Activated CD4-positive, CD25-positive, alpha-beta regulatory T cell treated with anti-CD3 and anti-CD28 coated beads, Interleukin-2, amount 50 U/mL, for 16 hours (primary cell): ENCODE measurements at places on chromosomes 13 and 19.

- no peak for DNase-seq
Measured at GRCh38 chr13:23644126-23644419, 73.9 kb downstream of the TNFRSF19 start.

DNA sequence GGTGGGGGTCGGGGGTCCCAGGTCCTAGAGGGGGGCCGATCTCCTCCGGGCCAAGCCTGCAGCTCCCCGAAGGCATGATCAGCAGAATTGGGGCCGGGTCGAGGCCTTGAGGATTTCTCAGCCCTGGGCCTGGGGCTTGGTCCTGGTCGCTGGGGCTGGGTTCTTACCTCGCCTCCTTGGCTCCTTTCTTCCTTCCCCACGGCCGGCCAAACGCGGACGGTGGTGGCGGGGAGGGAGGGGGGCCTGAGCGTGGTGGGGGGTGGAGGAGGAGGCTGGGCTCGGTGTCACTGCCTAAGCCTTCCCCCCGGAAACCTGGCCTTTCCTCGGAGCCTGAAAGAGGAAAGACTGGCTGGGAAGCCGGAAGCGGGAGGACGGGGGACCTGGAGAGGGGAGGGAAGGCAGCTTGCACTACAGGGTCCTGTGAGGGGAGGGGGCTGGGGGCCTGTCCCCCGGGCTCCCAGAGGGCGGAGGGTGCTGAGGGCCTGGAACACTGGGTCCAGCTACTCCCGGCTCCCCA is at the start of gene ZNF579:
Gene ZNF579 (minus strand): TSS at position 221 of the 517 bp plus-strand sequence. CDS start 1,209 bp downstream, outside the sequence.
- peak; percentile 48 for DNase-seq

DNA sequence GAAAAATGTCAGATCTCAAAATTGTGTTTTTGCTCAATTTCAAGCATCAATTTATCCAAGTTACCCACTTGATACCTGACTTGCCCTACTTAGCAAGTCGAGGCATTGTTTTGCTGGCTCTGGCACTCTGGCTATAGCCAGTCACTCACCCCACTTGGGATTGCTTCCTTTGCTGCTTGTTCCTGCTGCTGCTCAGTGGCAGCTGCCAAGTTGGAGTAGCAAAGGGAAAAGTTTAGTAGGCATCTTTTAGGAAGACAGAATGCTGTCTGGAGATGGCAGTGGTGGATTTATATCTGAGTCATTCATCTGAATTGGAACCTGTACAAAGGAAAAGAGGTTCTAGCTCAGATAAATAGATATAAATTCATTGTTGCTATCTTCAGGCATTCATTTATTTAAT is 41.2 kb downstream of the PCCA start:
- DNase-seq, result no peak

DNA sequence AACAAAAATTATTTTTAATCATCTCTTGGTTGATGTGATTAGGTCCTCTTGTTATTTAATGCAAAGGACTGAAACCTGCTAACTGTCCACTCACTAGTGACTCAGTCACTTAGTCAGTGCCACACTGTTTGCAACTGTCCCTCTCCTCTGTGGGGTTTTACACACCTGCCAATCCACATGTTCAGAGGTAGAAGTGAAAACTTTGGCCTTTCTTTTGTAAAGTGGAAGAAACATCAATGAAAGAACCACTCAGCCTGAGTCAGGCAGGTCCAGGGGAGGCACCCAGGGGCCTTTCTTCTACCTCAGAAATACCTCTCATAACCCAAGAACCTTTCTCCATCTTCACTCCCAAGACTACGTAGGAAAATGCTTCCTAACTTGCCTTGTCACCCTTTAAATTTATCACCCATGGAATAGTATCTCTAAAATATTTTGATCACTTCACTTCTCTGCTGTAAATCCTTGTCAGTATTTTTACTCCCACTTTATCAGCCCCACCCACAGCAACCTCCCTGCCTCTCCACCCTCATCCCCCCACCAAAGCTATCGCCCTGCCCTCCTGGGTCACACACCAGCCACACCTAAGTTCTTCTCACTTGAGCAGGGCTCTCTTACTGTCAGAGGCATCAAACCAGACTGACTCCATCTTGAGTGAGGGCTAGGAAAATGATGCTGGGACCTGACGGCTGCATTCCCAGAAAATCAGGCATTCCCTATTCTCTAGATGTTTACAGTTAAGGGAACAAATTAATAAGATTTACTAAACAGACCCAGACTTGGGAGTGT is 29.6 kb upstream of the EEF1AKMT1 start:
- DNase-seq, result no peak

DNA sequence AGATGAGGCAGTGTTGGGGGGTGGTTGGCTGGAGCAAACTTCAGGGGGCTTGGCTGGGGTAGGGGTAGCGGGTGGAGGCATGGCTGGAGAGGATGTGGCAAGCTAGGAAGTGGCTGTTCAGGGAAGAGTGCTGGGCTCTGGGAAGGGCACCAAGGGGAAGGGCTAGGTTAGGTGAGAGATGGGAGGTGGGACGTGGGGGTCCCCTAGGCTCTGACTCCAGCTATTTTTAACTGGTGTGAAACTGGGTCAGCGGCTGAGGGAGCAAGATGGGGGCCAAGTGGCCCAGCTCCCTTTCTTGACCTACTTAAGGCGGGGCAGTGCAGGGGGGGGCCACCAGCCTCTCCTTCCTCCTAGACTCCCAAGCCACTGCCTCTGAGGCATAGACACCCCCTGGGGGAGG is 7.3 kb downstream of the KCNC3 start:
- DNase-seq, result no peak

- DNase-seq, result no peak
Measured at GRCh38 chr13:102680133-102680717, 14.6 kb downstream of the METTL21C start.

- no peak for DNase-seq
Measured at GRCh38 chr19:54160854-54161253, 1.3 kb upstream of the LENG1 start.

GRCh38 chr19:4518345-4519171 is at the start of gene PLIN4:
Gene PLIN4 (minus strand): TSS chr19:4518486. CDS start chr19:4518272, 214 bp downstream.
- no peak for DNase-seq

DNA sequence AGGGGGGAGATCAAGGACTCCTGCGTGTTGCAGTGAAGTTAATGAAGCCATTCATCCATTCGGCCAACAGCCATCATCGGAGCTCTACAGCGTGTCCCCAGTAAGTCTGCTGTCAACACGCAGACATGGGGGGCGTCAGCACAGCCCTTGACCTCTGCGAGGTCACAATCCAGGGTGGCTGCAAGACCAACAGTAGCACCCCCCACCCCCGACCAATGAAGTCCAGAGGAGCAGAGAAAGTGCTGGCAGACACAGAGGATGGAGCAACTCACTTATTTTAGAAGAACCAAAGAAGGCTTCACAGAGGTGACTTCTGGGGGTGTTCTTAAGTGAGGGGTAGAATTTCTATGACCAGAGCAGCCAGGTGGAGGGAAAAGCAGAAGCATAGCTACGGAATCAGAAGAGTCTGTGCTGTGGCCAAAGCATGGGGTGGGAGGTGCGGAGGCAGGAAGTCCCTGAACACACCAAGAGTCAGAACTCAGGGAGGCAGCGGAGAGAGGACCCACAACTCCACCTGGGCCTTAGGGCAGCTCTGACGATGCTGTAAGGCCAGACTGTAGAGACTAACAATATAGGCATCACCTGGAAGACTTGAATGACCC is 185.4 kb downstream of the FOXO1 start:
- no peak for DNase-seq

GRCh38 chr13:100115693-100116254 is 26.9 kb downstream of the PCCA start:
- no peak for DNase-seq

DNA sequence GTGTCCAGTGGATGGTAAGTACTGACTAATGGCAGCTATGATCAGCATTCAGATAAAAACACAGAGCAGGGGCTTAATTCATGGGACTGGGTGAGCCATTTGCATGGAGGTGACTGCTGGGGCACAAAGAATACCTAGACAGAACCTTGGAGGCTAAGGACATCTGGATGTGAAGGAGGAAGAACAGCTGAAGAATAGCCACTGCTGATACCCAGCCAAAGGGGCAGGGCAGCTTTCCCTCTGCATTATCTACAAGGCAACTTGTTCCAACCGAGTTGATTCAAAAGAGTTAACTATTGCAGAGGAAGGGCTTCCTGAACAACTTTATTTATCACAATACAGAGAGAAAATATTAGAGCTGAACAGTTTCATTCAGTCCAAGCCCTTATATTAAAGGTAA is 13.1 kb upstream of the THSD1 start:
- no peak for DNase-seq

DNA sequence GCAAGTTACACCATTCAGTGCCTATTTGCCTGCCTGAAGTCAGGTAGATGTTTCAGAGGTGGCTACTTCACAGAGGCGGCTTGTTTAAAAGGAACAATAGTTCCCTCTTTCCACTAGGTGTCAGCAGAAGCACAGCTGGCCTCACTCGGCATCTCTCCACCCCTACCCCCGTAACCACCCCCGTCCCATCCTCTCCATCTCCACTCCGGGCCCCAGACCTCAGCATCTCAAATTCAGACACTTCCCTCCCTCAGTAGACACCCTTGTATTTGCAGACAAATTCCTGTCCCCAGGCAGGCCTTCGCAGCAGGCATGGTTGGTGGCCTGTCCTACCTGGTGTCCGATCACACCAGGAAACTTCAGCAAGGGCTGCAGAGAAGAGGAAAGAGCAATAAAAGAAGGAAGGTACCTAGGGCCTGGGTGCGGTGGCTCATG is 9.1 kb upstream of the DPP9 start:
- peak; percentile 8 for DNase-seq

DNA sequence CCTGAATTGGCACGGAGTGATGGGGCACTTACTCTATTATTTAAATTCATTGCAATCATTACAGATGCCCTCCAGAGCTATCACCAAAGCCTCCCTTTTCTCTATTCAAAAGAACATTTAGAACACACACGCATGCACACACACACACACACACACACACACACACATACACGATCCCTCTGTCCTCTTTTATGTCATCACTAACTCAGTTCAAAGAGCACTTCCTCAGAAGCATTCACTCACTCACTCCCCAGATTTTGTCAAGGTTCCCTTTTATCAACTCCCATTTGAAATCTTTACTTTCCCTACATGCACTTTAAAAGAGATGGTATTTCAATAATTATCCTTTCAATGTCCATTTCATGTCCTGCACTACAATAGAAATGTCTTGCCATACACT is 22.4 kb upstream of the IGFL4 start:
- DNase-seq, result no peak

- DNase-seq, result no peak
Measured at GRCh38 chr19:8404391-8405151, 8.5 kb upstream of the MARCHF2 start.

DNA sequence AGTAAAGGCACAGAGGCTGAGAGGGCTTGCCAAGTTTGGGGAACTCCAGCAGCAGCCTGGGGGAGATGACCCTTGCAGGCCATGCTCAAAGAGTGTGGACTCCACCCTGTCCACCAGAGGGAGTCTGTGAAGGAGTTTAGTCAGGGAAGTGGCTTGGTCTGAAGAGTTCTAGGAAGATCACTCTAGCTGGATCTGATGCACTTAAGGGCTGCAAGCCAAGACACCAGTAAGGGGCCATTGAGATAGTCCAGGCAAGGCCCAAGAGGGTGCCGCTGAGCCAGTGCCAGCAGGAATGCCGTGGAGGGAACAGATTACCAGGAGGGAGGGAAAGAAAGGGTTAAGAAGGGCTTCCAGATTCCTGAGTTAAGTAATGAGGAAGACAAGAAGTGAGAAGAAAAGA is 68.7 kb downstream of the ZAR1L start:
- no peak for DNase-seq

DNA sequence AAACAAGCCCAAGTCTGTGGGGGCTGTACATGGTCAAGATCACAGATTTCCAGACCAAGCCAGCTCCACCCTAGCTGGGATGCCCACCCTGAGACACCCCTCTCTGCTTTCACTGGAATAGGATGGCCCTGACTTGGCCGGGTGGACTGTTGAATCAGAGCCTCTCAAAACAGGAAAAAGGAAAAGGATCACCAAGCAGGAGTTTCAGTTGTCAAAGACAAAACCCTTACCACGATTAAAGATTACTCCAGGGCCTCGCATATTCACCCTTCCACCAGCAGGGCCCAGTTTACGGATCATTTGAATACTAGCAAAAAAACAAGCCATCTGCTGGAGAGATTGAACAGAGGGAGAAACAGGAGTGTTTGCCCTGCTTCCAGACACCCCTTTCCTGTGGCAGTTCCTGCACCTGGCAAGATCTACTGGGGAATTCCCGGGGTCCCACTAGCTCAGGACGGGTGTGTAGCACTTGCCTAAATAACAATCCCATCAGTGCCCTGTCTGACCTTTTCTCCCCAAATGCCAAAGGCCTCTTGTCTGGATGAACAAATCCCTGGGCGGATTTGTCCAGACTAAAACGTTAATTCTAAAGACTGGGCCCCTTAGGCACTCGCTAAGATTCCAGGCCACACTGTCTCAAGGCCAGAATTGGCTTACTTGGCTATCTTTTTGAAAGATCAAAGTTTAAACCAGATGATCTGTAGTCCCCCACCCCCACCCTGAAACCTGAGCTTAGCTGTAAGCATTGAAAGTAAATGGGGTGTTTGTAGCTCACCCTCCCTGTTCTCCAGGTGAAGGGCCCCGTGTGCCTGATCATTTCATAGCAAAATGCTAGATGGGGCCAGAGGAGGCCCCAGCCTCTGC is 38.4 kb downstream of the ACTN4 start:
- DNase-seq, result no peak

GRCh38 chr19:41230067-41230857 is 11.2 kb downstream of the AXL start:
- no peak for DNase-seq

DNA sequence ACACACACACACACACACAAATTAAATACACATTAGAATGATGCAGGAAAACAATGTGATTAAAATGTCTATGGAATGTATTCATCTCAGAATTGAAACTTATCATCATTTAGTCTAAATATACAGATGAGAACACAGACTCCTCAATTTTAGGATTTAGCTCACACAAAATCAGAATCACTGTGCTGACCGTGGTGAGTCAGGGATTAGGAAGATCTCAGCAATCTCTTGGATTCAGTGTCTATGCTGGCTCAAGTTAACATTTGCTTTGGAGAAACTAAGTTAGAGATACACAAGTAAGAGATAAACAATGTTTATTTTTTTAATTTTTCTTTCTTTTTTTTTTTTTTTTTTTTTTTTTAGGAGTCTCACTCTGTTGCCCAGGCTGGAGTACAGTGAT is 323.6 kb downstream of the KLF12 start:
- DNase-seq, result no peak

- DNase-seq, result peak; percentile 96
Measured at GRCh38 chr19:13986348-13986904, 19.7 kb downstream of the RFX1 start.

GRCh38 chr13:34583181-34583580 is 358.9 kb upstream of the NBEA start:
- no peak for DNase-seq

- DNase-seq, result no peak
Measured at GRCh38 chr19:10019246-10019645, 6.0 kb downstream of the RDH8 start.

- DNase-seq, result no peak
Measured at GRCh38 chr13:97727991-97728390, 225.5 kb upstream of the IPO5 start.

GRCh38 chr13:108193806-108194205 is 21.5 kb downstream of the LIG4 start:
- DNase-seq, result no peak

- no peak for DNase-seq
Measured at GRCh38 chr13:43357564-43357963, 334.2 kb downstream of the DNAJC15 start.

- DNase-seq, result no peak
Measured at GRCh38 chr13:28316129-28316528, 177.8 kb downstream of the PAN3 start.

- no peak for DNase-seq
Measured at GRCh38 chr13:24925318-24926231, 161.6 kb downstream of the RNF17 start.
